ENCODE measurements at places on chromosomes 7 and 10.

DNA sequence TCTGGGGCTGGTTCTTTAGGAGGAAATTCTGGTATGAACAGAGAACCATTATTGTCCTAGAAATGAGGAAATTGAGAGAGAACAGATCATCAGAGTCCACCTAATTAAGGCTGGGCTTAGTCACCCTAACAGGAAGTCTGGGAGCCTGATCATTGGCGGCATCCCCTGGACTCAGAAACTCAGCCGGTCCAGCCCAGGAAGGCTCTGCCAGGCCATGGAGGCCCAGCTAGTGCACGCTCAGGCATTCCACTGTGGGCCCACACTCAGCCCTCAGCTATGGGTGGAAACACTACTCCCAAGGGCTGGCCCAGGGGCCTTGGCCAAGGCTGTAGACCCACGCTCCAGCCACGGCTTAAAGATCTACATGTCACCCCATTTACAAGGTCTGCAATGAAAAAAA, 109.2 kb downstream of the PTPN20 start:
- no peak for DNase-seq

GRCh38 chr10:17330501-17330900, 102.5 kb downstream of the VIM start:
- no peak for DNase-seq

DNA sequence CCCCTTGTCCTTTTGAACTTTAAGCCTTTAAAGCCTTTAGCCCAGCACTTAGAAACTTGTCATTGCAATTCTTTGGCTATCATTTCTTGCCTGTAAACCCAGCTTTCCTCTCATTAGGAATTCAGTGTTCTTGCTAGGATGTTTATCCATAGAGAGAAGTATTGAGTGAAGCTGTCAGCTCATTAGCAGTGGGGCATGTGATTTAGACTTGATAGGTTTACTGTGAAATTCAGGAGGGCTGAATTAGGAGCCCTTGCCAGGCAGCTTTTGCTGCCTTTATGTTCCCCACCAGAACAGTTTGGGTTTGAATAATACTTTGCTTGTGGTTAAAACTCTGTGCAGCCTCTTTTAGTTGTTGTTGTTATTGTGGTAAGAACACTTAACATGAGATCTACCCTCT, 39.5 kb downstream of the LHFPL3 start:
- DNase-seq, result no peak

DNA sequence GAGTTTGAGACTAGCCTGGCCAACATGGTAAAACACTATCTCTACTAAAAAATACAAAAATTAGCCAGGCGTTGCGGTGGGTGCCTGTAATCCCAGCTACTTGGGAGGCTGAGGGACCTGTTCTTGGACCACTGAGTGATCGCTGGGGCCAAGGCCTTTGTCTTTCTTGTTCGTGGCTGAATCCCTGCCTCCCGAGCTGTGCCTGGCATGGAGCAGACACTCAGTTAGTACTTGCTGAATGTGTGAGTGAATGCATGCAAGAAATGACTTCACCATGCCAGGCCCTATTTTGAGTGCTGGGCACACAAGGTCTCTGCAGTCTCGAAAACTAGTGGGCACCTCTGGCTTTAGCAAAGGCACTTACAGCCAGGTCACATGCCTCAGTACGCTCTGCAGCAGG, 85.1 kb downstream of the HIP1 start:
- no peak for DNase-seq

DNA sequence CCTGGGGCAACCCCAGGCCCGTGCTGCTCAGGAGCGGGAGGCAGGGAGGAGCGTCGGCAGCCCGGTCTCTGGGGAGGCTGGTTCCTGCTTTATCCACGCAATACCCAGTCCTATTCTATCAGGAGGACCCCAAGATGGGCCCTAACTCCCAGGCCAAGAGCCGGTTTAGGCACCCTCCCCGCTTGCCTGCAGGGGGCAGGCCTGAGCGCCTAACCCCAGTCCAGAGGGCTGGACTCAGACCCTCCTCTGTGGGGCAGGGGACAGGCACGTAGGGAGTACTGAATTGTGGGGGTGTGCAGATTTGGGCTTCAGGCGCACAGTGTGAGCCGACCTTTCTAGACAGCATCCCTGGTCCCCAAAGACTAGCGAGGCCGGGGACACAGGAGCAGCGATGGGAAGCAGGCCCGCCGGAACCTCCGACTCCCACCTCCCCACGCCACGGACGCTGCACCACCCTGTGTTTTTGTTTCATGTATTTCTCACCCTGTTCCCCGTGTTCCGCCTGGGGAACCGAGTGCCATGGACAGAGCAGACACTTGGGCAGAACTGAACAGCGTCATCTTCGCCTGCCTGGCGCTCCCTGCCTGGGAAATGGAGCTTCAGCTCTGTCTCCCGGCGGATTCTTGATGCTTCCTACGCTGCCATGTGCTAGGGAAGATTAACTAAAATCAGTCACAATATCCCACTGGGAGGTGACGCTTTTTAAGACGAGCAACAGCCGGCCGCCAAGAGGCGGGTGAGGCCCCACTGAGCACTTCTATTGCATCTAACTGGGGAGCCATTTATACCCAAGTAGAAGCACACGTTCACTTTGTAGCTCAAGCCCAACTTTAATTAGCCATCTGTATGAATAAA, 5.3 kb downstream of the NUDT1 start:
- no peak for DNase-seq

DNA sequence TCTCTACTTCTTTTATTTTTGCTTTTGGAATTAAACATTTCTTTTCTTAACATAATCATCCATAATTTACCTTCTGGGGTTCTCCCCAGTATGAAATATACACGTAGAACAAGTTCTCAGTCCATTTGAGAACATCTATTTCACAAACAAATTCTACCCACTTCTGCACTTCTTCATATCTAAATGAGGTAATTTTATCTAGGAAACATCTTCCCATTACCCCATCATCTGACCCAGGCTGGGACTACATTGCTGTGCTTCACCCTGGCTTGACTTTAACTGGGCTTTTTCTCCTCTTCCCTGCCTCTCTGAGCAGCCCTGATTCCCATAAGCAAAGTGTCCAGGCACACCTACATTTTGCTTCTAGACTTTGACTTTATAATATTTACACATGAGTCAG, 43.3 kb upstream of the AMPH start:
- no peak for DNase-seq

- no peak for DNase-seq
Measured at GRCh38 chr7:6252748-6253147, 19.7 kb downstream of the CYTH3 start.

DNA sequence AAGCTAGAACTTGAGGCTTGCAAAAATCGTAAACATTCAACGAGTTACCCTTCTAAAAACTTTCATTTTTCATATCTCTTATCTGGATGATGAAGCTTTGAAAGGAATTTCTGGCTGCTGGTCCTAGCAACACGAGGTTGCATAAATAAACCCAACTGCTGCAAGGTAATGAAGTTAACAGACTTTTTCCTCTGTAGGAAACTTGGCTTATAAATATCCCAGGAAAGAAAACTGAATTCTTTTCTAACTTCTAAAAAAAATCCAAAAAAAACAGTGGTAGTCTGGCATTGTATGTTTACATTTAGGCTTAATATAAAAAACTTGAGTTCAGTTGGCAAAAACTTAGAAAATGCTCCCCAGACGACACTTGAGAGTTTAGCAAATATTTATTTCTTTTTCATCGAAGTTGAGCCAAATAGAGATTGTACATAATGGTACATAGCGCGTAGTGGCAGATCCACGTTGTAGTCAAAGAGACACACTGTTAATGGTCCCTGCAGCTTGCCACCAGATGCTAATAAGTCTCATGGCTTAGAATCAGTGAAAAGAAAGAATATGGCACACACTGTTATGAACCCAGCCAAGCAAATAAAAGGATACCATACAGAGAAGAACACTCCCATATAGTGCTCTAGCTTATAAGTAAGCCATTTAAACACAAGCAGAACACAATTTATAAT, 200.3 kb upstream of the PCLO start:
- DNase-seq, result no peak

GRCh38 chr7:112699725-112700513, 90.3 kb downstream of the TMEM168 start:
- no peak for DNase-seq

DNA sequence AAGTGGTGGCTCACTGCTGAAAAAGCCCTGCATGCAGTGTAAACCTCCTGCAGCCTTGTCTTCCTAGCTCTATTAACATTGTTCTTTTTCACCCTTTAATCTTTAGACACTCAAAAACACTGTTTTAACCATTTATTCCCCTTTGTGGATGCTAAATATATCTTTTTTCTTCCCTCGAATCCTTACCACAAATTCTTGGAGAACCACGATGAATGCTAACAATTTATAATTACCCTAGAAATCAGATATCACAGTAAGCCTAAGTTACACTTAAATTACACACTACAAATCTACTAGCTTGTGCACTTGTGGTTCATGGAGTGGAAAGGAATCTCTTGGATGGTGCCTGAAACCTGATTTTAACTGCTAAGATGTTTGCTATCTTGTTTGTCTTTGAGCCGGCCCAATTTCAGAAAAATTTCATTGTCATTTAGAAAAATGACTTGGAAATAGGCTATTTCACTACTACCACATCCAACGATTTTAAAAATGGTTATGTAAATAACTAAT, 125.1 kb upstream of the NOBOX start:
- no peak for DNase-seq

DNA sequence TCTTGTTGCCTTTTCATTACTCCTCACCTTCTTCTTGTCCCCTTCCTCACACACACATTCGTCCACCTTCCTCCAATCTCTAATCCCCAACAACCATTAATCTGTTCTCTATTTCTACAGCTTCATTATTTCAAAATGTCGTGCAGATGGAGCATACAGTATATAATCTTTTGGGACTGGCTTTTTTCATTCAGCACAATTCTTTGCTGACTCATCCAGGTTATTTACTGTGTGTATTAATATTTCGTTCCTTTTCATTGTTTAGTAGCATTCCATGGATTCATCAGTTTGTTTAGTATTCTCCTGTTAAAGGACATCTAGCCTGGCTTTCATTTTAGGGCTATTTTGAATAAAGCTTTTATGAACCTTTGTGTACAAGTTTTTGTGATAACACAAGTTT, 159.3 kb downstream of the PTPN20 start:
- DNase-seq, result no peak

DNA sequence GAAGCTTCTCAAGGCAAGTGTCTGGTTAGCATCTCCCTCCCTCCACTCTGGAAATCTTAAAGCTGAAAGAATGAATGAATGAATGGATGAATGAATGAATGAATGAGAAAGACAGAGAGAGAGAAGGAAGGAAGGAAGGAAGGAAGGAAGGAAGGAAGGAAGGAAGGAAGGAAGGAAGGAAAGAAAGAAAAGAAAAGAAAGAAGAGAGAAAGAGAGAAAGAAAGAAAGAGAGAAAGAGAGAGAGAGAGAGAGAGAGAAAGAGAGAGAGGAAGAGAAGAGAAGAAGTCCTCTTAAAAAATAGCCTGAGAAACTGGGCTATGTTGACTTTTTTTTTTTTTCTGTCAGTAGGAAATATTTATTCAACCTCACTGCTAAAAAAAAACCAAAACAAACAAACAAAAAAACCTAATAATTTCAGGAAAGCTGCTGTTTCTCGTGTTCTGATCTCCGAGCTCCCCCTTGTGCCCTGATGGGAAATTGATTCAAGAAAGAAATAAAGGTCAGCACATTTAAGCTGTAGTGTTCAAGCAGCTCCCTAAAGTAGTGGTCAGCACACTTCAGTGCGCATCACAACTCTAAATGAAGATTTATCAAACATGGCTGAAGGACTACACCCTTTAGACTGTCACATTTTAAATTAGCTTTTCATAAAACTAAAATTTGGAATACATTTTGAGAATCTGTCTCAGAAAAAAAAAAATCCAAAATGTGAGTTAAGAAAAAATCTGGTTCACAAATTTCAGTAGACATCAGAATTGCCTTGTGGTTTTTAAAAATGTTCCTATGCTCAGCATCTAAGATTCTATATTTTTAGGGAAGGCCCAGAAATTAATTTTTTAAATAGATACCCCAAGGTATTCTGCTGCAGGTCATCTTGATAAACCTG, 154.3 kb downstream of the ELAPOR2 start:
- no peak for DNase-seq

GRCh38 chr10:113069595-113069994, 119.5 kb downstream of the TCF7L2 start:
- no peak for DNase-seq

- no peak for DNase-seq
Measured at GRCh38 chr7:134395604-134396003, 63.3 kb downstream of the AKR1B1 start.

GRCh38 chr10:43401627-43402026, 7.4 kb downstream of the HNRNPF start:
- no peak for DNase-seq

DNA sequence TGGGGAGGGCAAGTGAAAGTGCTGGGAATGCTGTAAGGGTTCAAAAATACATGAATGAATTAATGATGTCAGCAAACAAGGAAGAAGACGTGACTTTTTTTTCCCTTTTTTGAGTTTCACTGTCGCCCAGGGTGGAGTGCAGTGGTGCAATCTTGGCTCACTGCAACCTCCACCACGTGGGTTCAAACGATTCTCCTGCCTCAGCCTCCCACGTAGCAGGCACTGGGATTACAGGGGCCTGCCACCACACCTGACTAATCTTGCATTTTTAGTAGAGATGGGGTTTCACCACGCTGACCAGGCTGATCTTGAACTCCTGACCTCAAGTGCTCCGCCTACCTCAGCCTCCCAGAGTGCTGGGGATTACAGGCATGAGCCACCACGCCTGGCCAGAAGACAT, 30.0 kb downstream of the DENND10 start:
- DNase-seq, result no peak

DNA sequence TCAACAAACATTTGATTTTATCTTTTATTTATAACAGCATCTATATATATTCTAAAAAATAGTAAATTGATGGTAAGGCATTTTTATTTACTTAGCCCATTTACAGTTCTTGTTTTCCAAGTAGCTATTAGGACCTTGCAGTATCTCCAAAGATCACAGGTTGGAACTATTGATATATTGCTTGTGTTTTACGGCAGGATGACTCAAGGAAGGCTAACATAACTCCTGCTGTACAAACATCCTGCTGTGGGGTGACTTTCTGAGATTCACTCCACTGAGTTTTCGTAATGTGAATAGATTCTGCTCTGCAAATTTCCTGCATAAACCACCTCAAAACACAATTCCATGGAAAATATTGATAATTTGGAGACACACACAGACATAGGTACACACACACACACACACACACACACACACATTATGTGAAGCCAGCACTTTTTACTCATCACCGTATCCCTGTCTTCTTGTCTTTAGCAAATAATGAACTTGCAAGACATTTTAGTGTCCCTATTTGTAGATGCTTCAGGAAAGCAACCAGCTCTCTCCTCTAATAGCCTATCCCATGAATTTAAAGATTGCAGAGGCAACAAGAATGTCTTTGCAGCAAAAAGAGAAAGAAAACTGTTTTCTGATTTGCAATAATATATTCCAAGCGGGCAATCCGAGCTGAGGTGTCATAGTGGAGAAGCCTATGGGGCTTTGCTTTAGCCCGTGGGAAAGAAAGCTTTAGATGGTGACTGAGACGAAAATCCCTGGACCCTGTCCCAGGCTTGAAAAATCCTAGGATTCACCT, 722 bp downstream of the AGR2 start:
- no peak for DNase-seq

Measured in amygdala (tissue), 56 donors.